ENCODE measurements at places on chromosomes 2 and 18. TPM values are rescaled to one million over a fixed set of nuclear protein-coding genes. Genes with fewer than 3 reads are reported as not detected.

The STAM2 gene
- 57.9 TPM for total RNA-seq

The ERLEC1 gene
- total RNA-seq: 123 TPM

The MSTN gene
- 0.12 TPM for total RNA-seq

The SCN2A gene
- 4.1 TPM for total RNA-seq

The STRN gene
- total RNA-seq: 17.4 TPM

The SPHKAP gene
- total RNA-seq: 1.2 TPM

The C2orf15 gene
- not detected for total RNA-seq

The MROH2A gene
- total RNA-seq: not detected

The TMEM87B gene
- 44.9 TPM for total RNA-seq

The DLX1 gene
- not detected for total RNA-seq

The ZNF24 gene
- 43.2 TPM for total RNA-seq

The C18orf32 gene
- 10.9 TPM for total RNA-seq

The DYNAP gene
- total RNA-seq: not detected

The PPP1R1C gene
- total RNA-seq: 2.2 TPM

The NCL gene
- 376 TPM for total RNA-seq

The UNC80 gene
- total RNA-seq: not detected

The DLGAP1 gene
- 0.12 TPM for total RNA-seq

The BCL11A gene
- total RNA-seq: 0.37 TPM

The CHRND gene
- total RNA-seq: not detected

The LBX2 gene
- total RNA-seq: 2.0 TPM

The LAMA1 gene
- 67.1 TPM for total RNA-seq

The GALNT5 gene
- total RNA-seq: 7.2 TPM

The CAD gene
- 45.9 TPM for total RNA-seq

The NEU4 gene
- total RNA-seq: not detected
